Endothelial cell of umbilical vein (primary cell): ENCODE measurements at places on chromosomes 1 and 21. TPM values are rescaled to one million over a fixed set of nuclear protein-coding genes. Genes with fewer than 3 reads are reported as not detected.

CFAP74 gene
- not detected in 2 replicates for total RNA-seq

LYSMD1 gene
- total RNA-seq = 6.4 and 8.2 TPM in 2 replicates

CRABP2 gene
- total RNA-seq = 1.0 and 2.6 TPM in 2 replicates

RNU1-1 gene
- 1,319 and 2,019 TPM in 2 replicates for total RNA-seq

FMN2 gene
- total RNA-seq = not detected in 2 replicates

UBASH3A gene
- not detected in 2 replicates for total RNA-seq

TRABD2B gene
- total RNA-seq = not detected in 2 replicates

PADI3 gene
- not detected in 2 replicates for total RNA-seq

LRRC53 gene
- not detected in 2 replicates for total RNA-seq

GRCh38 chr1:53310847-53311681, 16.8 kb downstream of the LRP8 start:
- no peak for DNase-seq

GRCh38 chr1:180343921-180344769, 114.1 kb downstream of the LHX4 start:
- DNase-seq = peak; percentile 16

DNA sequence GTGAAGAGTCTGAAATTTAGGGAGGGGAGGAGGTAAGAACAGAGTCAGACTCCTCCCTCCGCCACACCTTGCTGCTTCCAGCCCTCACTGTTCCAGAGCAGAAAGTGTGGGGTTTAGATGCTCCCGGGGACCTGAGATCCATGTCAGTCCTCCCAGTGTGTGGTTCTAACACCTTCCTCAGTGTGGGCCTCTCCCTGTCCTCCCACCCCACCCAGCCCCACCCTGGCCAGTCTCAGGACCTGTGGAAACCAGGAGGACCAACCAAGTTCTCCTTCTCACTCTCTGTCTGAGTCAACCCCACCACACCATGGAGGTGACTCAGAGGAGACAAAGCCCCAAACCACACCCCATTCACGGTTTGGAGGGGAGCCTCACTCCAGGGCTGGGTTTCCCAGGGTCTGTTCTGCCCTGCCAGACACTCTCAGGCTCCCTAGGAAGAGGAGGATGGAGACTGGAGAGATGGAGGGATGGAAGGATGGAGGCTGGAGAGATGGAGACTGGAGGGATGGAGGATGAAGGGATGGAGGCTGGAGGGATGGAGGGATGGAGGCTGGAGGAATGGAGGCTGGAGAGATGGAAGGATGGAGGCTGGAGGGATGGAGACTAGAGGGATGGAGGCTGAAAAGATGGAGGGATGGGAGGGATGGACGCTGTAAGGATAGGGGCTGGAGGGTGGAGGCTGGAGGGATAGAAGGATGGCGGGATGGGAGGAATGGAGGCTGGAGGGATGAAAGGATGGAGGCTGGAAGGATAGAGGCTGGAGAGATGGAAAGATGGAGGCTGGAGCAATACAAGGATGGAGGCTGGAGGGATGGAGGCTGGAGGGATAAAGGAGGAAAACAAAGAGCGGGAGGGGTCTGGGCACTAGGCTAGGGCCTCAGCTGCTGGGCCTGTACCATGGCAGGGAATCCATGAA, 100.9 kb upstream of the RUNX3 start:
- DNase-seq = no peak

DNA sequence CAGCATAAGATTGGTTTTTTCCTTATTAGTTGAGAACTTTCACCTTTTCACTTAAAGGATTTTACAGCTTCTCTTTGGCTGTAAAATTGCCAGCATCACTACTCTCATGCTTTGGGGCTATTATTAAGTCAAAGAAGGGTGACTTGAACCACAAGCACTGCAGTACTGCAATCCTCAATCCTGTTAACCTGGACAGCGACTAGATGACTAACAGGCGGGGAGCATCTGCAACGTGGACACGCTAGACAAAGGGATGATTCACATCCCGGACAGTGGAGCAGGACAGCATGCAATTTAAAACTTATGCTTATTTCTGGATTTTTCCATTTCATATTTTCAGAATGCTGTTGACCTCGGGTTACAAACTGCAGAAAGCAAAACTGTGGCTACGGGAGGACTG, 8.1 kb downstream of the ARV1 start:
- DNase-seq = no peak

DNA sequence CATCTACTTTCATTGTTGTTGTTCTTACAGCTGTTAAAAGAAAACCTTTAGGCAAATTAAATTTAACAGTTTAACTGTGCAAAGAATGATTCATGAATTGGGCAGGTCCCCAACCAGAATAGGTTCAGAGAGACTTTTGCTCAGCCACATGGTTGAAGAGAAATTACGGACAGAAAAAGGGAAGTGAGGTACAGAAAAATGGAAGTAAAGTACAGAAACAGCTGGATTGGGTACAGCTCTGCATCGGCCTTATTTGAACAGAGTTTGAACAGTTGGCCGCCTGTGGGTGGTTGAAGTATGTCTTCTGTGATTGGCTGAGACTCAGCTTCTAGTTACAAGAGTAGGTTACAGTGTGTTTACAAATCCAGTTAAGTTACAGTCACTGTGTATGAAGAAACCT, 210.1 kb downstream of the FGGY start:
- no peak for DNase-seq

GRCh38 chr1:200518524-200518923, 102.0 kb downstream of the KIF14 start:
- DNase-seq = no peak

GRCh38 chr1:225736437-225737098, 41.1 kb upstream of the SRP9 start:
- DNase-seq = no peak

GRCh38 chr21:36747041-36747814, 48.3 kb downstream of the SIM2 start:
- no peak for DNase-seq

DNA sequence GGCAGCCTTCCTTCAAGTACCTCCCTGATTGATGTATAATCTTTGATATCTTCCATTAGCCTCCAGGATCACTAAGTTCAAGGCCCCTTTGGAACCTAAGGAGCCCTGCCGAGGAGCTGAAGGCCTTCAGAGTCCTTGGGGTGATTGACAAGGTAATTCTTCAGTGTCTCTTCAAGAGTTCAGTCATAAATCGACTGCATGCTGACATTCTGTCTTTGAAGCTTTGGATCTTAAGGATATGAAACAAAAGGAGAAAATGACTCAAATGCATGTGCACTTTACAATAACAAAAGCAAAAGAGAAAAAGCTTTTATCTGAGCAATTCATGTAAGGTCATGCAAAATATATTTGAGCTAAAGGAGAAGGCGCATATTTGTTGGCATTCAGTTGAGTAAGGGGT, 125.3 kb downstream of the RPS6KC1 start:
- peak; percentile 12 for DNase-seq

- DNase-seq = no peak
Measured at GRCh38 chr1:169576241-169576934, 9.9 kb downstream of the F5 start.

GRCh38 chr1:224302947-224303346, 27.0 kb downstream of the NVL start:
- no peak for DNase-seq

DNA sequence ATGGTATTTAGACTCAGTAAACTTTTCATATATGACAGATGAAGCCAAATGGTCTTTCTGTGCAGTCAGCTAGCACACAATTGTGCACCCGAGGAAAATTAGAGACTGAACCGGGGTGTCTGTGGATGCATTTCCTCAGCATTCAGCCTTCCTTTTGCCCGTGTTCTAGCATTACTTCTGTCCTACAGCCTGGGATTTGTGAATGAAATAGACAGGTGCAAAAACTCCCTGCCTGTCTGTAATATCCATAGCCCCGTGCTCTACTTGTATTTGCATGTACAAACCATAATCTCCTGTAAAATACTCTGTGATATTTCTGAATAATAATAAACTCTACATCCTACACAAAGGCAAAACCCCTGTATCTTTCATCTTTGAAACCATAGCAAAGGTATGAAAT, 64.8 kb upstream of the LGALS8 start:
- no peak for DNase-seq

DNA sequence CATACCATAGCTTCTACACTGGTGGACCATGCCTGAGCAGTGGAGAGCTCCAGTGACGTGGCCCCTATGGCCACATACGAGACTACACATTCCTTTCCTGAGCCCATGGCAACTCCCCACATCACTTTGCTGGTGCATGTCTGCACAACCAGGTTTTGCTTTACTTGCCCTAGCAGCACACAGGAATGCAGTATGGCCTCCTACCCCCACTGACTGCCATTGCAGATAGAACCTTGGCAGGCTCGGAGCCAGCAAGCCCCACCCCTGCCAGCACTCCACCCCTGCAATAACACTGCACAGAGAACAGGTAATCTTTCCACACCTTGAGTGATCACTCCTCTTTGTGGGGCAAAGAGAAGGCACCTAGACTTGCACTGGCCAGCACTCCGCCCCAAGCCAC, 531.9 kb upstream of the CAMK1G start:
- no peak for DNase-seq

GRCh38 chr1:244160455-244161235, 109.6 kb downstream of the ZBTB18 start:
- no peak for DNase-seq

GRCh38 chr1:31230378-31230777, 9.3 kb downstream of the NKAIN1 start:
- no peak for DNase-seq

DNA sequence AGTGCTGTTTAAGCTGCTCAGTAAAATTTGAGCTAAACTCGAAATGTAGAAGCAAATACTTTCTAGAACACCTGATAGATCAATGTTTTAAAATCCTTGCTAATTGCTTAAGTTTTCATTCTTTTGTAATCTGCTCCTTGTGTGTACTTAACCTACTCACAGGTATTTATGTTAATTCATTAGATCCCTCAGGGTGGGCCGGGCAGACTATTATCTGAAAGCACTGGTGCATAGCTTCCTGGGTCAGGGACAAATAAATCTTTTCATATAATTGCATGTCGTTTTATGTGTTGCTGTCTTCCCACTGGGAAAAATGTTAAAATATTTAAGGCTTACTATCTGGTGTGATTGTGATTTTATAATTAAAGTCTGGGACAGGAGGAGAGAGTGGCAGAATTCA, 440.5 kb downstream of the SMYD3 start:
- no peak for DNase-seq

- peak; percentile 75 for DNase-seq
Measured at GRCh38 chr1:61182049-61182448, 99.7 kb downstream of the NFIA start.

GRCh38 chr1:33349778-33350610, 29.1 kb upstream of the A3GALT2 start:
- peak; percentile 69 for DNase-seq

DNA sequence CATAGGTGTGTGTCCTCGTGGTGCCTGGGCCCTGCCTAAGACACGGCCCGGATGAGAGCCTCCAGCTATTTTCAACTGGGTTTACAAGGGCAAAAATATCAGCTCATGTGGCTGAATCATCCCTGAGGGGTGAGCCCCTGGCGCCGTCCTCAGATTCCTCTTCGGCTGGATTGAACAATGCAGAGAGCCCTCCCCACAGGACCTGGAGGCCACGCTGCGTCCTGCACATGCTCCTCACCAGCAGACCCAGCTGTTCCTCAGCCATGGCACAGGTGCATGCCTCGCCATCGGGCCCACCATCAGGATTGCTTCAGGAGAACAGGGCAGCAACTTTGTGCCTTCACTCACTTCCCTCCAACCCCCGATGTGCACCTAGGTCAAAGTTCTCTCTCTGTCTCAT, 35.3 kb downstream of the TFF3 start:
- DNase-seq = no peak

- no peak for DNase-seq
Measured at GRCh38 chr1:201463071-201463552, 5.9 kb downstream of the PHLDA3 start.

- no peak for DNase-seq
Measured at GRCh38 chr1:2175055-2175414, 19.5 kb downstream of the FAAP20 start.

GRCh38 chr1:211501711-211502400, 9.9 kb upstream of the RD3 start:
- DNase-seq = no peak

DNA sequence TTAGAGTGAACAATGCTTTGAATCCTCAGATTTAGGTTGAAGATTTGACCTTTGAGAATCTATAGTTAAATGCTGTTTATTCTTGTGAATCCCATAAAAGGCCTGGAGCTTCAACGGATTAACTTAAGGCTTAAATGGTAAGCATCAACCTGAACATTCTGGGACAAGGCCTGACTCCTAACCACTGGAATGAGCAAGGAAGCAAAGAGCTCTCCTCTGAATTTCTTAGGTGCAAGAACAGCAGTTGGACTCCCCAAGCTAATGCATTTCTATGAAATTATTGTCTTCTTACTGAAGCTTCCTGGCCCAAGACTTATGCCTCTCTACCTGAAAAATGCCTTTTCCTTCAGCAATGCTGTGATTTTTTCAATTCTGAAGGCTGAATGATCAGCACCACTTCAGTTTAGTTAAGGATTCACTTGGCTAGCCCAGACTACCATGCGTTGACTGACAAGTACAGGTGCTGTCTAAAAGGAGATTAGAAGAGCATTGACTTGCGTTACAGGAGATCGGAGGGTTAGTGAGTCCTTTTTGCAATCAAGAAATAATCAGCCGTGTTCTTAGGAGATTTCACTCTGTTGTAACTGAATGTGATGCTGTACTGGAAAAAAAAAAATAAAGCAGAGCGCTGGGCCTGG, 178.5 kb downstream of the ZC3H11B start:
- no peak for DNase-seq

GRCh38 chr21:15065392-15066122, 757 bp upstream of the NRIP1 start:
- DNase-seq = peak; percentile 67

- DNase-seq = no peak
Measured at GRCh38 chr1:11426617-11427016, 52.3 kb upstream of the DISP3 start.
